ENCODE measurements at places on chromosomes 3 and 15.

GRCh38 chr15:75867449-75867848 lies 24.2 kb downstream of the UBE2Q2 start:
- DNase-seq, result no peak

- no peak for DNase-seq
These were observed 248.5 kb downstream of the TIGIT start for GRCh38 chr3:114542359-114542758.

DNA sequence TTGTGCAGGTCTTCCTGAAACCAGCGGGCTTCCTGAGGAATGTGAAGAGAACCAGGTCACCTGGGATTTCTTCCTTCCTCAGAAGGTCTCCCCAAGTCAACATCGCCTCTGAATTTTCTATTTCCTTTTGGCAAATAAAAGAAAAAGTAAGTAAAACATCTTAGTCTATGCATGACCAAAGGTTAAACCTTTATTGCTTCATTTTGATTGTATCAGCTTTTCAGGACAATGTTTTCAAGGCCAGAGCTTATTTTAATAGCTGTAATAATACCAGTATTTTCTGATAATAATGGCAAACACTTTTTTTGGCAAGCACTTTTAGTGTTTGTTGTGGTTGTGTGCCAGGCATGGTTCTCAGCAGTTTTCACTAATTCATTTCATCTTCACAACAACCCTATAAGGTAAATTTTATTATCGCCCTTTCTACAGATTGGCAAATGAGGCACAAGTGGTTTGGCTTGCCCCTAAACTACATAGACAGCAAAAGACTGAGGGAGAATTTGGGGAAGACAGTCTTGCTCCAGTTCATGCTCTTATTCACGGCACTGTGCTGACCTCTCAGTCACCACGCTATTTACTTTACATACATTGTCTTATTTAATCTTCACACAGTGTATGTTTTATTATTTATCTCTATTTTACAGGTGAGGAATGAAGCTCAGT lies 110.4 kb downstream of the RPL22L1 start:
- DNase-seq, result no peak

DNA sequence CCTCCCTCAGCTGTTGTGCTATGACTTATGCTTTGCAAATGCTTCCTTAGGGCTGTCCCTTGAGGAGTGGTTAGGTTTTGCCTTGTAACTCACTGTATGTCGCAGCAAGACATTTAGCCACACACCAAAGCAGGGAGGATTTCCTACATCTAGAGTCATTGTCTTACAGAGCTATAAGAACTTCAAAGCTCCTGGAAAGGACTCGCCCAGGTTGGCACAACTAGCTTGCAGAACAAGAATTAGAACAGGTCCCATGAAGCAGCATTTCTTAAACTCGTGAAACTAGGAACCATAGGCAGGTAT lies 19.4 kb upstream of the ACAP2 start:
- DNase-seq, result no peak

GRCh38 chr15:72099155-72099554 lies 18.8 kb downstream of the MYO9A start:
- no peak for DNase-seq

All from upper lobe of right lung (tissue), 1 donor.